Spinal cord (tissue), 10 donors: ENCODE measurements at places on chromosomes 3 and 15.

- no peak for DNase-seq
These were observed 56.1 kb downstream of the FAM174B start for GRCh38 chr15:92599394-92599970.

- no peak for DNase-seq
These were observed 57.6 kb upstream of the NR2E3 start for GRCh38 chr15:71752604-71753289.

GRCh38 chr3:61221759-61222362 lies 29.4 kb downstream of the FHIT start:
- DNase-seq, result no peak

GRCh38 chr15:35243758-35244157 lies 158.7 kb upstream of the NANOGP8 start:
- no peak for DNase-seq

DNA sequence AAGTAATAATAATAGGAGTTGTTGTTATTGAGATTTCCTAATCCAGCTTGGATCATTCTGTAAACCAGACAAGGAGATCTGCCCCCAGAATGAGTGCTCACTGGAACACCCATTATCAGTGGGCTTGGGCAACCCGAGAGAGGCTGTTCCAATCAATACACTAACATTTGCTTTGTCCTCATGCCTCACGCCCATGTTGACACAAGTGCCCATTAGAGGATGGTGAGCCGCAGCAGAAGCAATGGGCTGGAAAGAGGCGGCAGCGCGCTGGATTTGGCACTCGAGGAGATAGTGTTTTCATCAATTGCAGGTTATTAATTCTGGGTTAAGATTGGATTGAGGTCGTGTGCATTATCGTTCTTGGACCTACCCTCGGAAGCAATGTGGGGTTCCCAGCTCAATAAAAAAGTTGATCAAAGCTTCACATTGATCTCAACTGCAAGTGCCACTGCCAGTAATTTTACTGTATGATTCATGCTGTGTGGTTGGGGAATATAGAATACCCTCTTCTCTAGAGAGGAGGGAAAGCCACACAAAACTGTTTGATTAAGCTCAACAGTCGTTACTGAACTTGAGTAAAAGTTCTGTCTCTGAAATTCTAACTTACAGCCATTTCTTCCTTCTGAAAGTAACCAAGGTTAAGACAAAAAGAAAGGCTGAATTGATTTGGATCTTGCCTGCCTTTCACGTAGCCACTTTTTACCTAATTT lies 15.7 kb downstream of the LYZL4 start:
- DNase-seq, result no peak

GRCh38 chr3:15923640-15924405 lies 126.0 kb upstream of the ANKRD28 start:
- no peak for DNase-seq

- no peak for DNase-seq
These were observed 62.7 kb downstream of the POMGNT2 start for GRCh38 chr3:43043071-43043766.

GRCh38 chr3:2944628-2945027 lies 165.5 kb downstream of the IL5RA start:
- no peak for DNase-seq
